Natural killer cell (primary cell): ENCODE measurements at places on chromosomes 7 and 10. TPM values are rescaled to one million over a fixed set of nuclear protein-coding genes. Genes with fewer than 3 reads are reported as not detected.

Gene SP4
- 38.8 TPM for total RNA-seq

Gene SUGCT
- 0.59 TPM for total RNA-seq

Gene DOCK1
- total RNA-seq = 0.12 TPM

- H3K27ac ChIP-seq = no peak overlapping the region
- H3K36me3 ChIP-seq = no peaks in the 10 kb centered on the region
- no peak for DNase-seq
- H3K27me3 ChIP-seq = no peaks in the 10 kb centered on the region
Observed at GRCh38 chr10:36608866-36609265, 516.5 kb upstream of the ANKRD30A start.
